Activated T-helper 1 cell treated with Interleukin-2 at 50 U/mL for 16 hours (primary cell): ENCODE measurements at places on chromosomes 5 and 9.

- DNase-seq: no peak
These were observed 55.8 kb downstream of the PSMB7 start for GRCh38 chr9:124359426-124359825.

- DNase-seq: peak; percentile 47
These were observed 974 bp downstream of the CCDC69 start for GRCh38 chr5:151222790-151223446.

DNA sequence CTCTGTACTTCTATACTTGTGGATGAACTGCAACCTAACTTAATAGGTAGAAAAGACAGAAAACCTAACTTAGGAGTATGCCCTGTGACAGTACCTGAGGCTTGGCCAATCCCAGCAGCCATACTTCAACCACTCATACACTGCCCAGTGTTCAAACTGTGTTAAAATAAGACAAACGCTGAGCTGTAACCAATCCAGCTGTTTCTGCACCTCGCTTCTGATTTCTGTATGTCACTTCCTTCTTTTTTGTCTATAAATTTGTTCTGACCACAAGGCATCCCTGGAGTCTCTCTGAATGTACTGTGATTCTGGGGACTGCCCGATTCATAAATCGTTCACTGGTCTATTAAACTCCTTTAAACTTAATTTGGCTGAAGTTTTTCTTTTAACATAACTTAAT, 41.4 kb downstream of the AUH start:
- no peak for DNase-seq

DNA sequence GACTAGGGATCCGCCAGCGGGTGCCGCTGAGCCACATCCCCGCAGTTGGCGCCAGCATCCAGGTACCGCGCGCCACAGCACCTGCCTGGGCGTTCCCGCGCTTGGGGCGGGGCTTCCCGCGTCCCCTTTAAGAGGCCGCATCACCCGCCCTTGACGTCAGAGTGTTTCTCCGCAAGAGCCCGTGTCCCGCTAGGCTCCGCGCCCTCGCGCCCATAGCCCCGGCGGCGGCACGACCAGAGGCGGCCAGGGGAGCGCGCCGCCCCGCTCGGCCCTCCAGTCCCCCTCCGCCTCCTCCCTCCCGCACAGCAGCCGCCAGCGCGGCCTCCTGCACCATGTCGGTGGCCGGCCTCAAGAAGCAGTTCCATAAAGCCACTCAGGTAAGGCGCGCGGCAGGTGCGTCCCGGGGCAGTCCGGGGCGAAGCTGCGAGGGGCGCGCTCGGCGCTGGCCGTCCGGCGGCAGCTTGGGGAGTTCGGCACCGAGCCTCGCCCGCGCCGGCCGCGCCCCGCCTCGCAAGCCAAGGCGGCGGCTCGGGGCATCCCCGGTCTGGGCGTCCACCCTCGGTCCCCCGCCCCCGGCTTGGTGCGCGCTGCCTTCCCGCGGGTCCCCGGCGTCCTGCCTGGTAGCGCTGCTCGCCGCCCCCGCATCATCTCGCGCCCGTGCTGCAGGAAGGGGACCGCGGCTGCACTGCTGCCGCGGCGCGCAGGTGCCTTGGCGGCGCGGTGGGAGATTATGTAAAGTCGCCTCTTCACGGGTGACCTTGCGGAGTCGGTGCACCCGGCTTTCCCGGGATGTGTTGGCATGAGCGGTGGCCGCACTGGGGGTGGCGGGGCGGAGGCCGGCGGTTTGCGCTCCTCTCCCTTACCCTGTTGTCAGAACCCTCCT, at the start of gene SH3GL2:
Gene SH3GL2, plus strand, starts transcription at position 156 of the 883 bp plus-strand sequence.
- DNase-seq: no peak

- DNase-seq: no peak
These were observed 90.5 kb upstream of the LRRTM2 start for GRCh38 chr5:138965626-138966025.

DNA sequence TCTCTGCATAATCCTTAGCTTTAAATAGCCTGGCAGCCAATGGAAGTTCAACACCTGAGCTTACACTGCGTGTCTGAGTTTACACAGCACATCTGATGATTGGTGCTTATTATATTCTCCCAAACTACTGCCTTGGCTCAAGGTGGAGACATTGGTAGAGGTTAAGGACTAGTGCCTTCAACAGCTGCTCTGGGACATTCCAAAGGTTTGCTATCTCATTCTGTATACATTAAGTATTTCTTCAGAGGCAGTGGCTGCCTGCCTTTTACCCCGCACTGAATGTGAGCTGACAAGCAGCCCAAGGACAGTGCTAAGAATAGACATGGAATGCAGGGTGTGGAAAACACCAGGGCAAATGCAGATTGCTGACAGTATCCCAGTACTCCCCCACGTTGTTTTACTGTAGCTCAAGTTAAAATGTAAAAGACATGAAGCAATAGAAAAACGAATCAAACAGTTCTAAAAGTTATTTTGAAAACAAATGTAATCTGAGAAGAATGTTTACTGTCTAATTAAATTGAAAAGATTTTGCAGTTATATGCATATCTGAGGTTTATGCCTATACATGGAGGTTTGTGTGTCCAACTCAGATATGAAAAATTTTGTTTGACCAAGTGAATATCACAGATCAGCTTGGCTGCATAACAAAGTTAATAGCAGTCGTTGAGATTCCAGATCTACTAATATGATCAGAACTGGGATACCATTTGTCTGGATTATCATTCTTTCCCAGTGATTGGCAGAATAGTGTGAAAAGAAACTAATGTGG, 1.8 kb downstream of the HSPB3 start:
- no peak for DNase-seq

- no peak for DNase-seq
These were observed 335.3 kb upstream of the TLE4 start for GRCh38 chr9:79236466-79236865.

- no peak for DNase-seq
These were observed 7.6 kb downstream of the BASP1 start for GRCh38 chr5:17224858-17225511.

DNA sequence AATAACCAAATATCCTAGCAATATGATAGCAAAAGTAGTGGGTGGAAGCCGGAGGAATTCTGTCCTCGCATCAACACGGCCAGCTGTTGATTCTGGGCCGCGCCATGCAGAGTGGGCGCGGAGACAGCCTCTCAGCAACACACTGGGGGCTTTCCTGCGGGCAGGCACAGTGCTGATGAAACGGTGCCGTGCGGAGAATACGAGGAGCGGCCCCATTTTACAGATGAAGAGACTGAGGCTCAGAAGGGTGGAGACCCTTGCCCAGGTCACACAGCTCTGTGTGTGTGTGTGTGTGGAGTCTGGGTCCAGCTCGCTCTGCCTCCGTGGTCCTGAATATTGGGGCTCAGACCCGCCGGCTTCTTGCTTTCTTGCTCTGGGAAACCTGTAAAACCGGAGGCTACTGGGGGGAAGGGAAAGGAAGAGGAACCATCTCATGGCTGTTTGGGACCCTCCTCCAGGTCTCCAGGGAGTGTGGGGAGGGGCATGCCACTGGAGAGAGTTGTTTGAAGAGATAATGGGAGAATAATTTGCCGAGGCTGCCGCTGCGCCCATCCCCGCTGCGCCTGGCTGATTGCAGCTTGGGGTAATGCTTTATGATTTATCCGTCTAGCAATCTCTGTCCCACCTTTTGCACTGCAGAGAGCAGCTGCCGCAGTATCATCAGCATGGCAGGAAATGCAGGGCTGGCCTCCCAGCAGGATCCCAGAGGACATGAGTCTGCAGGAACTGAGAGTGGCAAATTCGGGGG, 36.6 kb downstream of the NCS1 start:
- no peak for DNase-seq

DNA sequence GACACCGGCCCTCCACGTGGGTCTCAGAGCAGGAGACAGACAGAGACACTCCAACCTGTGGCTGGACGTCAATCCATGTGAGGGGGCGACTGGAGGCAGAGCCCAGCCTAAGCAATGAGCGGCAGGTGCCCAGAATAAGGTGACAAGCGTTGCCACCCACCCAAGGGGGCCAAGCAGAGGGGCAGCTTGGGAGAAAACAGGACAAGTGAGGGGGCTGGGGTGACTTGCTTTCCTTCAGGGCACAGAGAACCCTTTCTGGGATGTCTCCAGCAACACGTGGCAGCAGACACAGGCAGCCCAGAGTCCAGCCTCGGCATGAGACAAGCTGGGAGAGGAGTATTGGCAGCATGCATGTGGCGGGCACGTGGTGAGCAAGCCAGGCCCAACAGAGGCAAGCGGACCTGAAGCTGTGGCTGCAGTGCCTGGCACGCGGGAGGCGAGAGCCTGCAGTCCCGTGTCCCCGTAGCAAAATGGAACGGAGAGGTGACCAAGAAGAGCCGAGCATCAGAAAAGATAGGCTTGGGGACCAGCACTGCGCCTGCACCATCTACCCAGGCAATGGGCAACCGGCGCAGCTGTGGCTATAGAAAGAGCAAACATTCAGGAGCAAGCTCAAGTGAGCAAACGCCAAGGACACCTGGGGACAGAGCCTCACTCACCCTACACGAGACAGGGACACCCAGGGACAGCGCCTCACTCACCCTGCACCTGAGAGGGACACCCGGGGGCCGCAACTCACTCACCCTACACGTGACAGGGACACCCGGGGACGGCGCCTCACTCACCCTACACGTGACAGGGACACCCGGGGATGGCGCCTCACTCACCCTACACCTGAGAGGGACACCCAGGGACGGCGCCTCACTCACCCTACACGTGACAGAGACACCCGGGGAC, 6.2 kb downstream of the TERT start:
- no peak for DNase-seq

DNA sequence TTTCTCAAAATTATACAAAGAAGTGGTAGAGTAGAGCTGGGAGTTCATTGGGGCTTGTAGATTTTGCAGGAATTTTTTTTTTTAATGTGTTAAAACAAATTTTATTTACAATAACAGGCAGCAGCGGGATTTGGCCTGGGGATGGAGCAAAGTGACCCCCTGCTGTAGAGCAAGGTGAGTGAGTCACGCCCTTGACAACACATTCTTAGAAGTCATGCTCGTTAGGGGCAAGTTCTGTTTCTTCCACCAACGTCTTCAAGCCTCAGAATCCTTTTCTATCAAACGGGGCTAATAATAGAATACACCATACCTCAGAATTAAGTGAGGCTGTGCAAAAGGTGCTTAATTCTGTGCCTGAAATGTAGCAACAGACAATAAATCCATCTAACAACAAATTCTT, 1.1 kb upstream of the ANKDD1B start:
- DNase-seq: no peak

- no peak for DNase-seq
These were observed 18.9 kb upstream of the IQGAP2 start for GRCh38 chr5:76384189-76384588.

- no peak for DNase-seq
These were observed 116.3 kb downstream of the COL23A1 start for GRCh38 chr5:178473854-178474253.

GRCh38 chr9:112038017-112038408, 137.1 kb downstream of the SUSD1 start:
- no peak for DNase-seq

- no peak for DNase-seq
These were observed 167.6 kb upstream of the OTULINL start for GRCh38 chr5:14414007-14414406.

- DNase-seq: no peak
These were observed 5.3 kb downstream of the LHX3 start for GRCh38 chr9:136199391-136200288.

GRCh38 chr9:117044241-117044640, 357.1 kb downstream of the TRIM32 start:
- no peak for DNase-seq

GRCh38 chr5:26945901-26946300, 92.5 kb downstream of the CDH9 start:
- no peak for DNase-seq

GRCh38 chr5:180852495-180852894, 8.6 kb downstream of the ZFP62 start:
- no peak for DNase-seq

DNA sequence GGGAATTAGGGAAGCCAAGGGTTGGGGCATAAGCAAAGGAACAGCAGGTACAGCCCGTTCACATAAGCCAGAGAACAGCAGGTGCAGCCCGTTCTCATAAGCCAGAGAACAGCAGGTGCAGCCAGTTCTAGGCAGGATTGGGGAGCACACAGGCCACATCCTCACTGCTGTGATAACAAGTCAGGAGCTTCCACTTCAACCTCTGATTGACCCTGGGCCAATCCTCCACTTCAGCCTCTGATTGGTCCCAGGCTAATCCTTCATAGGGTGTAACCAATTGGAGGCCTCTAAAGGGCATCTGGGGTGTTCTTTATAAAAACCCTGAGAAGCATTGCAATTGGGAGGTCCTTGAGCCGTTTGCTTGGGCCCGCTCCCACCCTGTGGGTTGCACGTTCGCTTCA, 27.5 kb downstream of the CEL start:
- no peak for DNase-seq

DNA sequence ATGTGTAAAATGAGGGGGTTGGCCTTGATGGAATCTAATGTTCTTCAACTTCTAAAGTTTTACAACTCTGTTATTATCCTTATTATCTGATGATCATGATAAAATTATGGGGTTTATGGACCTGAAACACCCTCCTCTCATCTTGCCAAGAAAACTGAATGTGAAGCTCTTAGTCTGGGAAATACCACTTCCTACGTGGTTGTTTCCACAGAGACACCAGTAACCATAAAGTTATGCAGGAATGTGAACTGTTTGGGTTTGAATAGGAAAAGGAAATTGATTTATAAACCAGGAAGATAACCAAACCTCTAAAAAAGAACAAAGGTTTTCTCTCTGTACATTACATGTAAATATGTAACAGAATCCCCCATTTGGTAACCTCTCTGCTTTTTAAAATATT, 28.3 kb upstream of the RAI14 start:
- no peak for DNase-seq

DNA sequence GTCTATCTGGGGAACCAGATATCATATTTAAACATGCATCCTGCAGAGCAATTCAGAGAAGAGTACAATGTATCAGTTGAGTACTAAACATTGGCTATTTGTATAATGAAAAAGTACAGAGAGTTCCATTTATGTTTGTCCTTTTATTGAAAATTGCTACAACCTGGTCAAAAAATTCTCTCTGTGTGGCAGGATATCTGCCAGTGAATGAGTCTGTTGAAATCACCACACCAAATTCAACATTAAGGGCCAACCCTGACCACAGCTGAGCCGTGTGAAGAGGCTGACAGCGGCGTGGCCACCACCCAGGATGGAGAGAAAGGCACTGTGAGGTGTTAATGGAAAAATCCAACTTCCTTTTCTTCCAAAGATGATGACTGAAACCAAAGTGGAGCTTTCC, 422.7 kb upstream of the PIK3R1 start:
- no peak for DNase-seq

GRCh38 chr5:43182421-43182820, 9.6 kb upstream of the NIM1K start:
- DNase-seq: no peak

GRCh38 chr9:19631181-19631580, 157.7 kb downstream of the SLC24A2 start:
- no peak for DNase-seq
